ENCODE measurements at places on chromosomes 13 and 19. TPM values are rescaled to one million over a fixed set of nuclear protein-coding genes. Genes with fewer than 3 reads are reported as not detected.

The ARHGEF7 gene
- 22.3 TPM for total RNA-seq

The CCDC169 gene
- 0.37 TPM for total RNA-seq

The DENND1C gene
- 0.22 TPM for total RNA-seq

The INSL3 gene
- total RNA-seq = 0.37 TPM

The FAAP24 gene
- total RNA-seq = 16.1 TPM

The C19orf33 gene
- total RNA-seq = 705 TPM

The PTGIR gene
- total RNA-seq = not detected

The CERS1 gene
- 7.2 TPM for total RNA-seq

The CATSPERD gene
- not detected for total RNA-seq

The KLHL1 gene
- not detected for total RNA-seq

The SMIM44 gene
- total RNA-seq = not detected

The APLP1 gene
- 97.1 TPM for total RNA-seq

The CACNA1A gene
- total RNA-seq = 0.09 TPM

The ARL11 gene
- not detected for total RNA-seq

The C19orf81 gene
- total RNA-seq = 12.5 TPM

The CRX gene
- total RNA-seq = not detected

The ZNF132 gene
- 0.09 TPM for total RNA-seq

The CD22 gene
- 1.1 TPM for total RNA-seq

The LILRB2 gene
- 0.14 TPM for total RNA-seq

The ZNF837 gene
- 0.88 TPM for total RNA-seq

The KCNRG gene
- total RNA-seq = 0.41 TPM

The FZR1 gene
- total RNA-seq = 38.1 TPM

The ONECUT3 gene
- not detected for total RNA-seq

The CEACAM8 gene
- not detected for total RNA-seq
